CD8-positive, alpha-beta T cell (primary cell): ENCODE measurements at places on chromosomes 16 and 17.
A peak's percentile ranks its signal among the peaks of the same experiment; 100 is the strongest.

DNA sequence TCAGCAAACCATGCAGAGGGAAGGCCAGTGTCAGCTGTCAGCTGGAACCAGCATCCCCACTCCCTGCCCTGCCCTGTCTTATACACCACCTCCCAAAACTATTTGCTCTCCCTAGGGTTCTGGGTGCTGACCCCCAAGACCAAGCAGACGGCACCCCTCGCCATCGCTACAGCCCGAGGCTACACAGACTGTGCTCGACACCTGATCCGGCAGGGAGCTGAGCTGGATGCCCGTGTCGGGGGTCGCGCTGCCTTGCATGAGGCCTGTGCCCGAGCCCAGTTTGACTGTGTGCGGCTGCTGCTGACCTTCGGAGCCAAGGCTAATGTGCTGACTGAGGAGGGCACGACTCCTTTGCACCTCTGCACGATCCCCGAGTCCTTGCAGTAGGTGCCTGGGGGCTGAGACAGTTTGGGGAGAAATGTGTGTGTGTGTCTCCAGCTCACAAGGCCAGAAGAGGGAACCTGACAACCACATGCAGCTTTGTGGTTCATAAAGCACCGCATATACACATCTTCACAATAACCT, 1.5 kb downstream of the ASB16 start:
- DNase-seq: no peak

DNA sequence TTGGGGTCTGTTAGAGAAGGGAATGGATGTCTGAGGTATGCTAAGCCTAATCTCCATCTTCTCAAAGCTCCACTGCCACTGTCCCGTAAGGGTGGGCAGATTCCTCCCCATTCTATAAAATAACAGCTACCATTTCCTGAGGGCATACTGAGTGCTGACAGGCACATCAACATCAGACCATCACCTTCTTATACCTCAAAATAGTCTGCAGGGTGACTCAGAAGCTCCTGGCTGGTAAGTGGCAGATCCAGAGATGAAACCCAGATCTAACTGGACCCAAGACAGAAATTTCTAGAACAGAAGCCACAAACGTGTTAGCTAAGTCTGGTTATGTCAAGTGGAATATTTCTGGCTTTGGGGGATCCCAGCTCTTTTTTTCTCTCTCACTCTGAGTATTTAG, 548.0 kb downstream of the WWOX start:
- no peak for DNase-seq

GRCh38 chr17:50003911-50004310, 8.9 kb upstream of the DLX3 start:
- no peak for DNase-seq

DNA sequence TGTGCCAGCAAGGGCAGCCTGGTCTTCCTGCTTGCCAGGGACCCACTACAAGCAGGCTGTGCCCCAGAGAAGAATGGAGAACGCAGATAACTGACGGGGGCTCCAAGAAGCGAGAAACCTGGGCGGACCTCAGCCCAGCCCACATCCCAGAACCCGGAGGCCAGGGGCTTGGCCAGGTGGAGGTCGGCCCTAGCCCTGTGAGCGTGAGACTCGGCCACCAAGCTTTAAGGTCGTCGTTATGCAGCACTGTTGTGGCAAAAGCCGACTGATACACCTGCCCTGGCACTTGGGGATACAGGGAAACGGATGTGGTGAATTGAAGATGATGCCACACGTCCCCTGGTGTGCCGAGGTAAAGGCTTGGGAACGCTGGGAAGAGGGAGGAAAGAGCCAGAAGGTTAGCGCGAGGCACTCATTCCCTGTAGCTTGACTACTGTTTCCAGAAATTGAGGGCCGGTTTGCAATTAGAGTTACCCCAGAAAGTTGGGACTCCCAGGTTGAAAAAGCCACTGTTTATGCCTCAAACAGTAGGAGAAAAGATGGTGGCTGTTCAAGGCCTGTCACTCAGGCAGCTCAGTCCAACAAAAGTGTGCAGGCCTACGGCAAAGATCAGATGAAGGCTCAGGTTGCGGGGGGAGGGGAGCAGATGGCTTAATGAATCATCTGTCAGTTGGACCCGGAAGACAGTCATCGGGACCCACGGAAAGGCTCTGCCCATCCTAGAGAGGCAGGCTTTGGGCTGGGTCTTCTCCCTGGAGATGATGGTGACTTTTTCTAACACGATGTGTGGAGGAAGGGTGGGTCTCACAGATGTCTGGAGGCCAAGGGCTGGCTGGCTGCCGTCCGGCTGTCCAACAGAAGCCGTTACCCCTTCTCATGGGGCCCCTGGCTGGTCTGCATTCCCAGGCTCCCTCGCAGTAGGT, 45.6 kb upstream of the BAHCC1 start:
- no peak for DNase-seq

DNA sequence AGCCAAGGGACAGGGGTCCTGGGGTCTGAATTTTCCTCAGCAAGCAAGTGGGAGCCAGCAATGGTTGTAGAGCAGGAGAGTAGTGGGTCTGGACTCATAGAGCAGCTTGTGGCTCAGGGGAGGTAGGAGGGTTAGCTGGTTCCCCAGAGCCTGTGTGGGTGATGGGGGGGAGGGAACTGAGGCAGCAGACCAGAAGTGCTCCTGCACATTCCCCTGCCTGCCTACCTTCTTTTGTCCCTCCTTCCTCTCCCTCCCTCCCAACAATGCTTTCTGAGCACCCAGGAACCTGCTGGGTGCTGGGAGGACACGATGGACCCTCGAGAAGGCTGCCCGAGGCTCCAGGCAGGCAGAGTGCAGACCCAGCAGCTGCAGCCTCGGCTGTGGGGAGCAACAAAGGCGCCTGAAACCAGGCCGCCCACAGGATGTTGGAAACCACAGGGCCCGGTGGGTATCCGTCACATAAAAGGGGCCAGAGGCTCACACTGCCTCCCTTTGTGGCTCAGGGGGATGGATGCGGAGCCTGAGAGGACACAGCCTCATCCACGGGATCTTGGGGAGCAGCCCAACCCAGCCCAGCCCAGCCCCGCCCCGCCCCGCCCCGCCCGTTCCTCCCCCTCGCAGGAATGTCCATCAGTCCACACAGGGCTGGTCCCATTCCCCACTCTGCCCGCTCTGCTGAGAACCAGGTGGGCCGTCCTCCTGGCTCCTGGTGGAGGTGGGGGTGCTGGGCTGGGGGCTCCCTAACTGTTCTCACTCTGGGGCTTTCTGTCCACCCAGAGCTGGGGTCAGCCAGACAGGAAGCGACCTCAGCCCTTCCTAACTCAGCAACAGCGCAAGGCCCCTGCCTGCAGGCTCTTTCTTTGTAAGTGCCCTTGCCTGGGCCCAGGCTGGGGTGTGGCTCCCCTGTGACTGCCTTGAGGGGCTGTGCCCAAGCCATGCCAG, 1.7 kb upstream of the NLRC3 start:
- peak; percentile 71 for DNase-seq

DNA sequence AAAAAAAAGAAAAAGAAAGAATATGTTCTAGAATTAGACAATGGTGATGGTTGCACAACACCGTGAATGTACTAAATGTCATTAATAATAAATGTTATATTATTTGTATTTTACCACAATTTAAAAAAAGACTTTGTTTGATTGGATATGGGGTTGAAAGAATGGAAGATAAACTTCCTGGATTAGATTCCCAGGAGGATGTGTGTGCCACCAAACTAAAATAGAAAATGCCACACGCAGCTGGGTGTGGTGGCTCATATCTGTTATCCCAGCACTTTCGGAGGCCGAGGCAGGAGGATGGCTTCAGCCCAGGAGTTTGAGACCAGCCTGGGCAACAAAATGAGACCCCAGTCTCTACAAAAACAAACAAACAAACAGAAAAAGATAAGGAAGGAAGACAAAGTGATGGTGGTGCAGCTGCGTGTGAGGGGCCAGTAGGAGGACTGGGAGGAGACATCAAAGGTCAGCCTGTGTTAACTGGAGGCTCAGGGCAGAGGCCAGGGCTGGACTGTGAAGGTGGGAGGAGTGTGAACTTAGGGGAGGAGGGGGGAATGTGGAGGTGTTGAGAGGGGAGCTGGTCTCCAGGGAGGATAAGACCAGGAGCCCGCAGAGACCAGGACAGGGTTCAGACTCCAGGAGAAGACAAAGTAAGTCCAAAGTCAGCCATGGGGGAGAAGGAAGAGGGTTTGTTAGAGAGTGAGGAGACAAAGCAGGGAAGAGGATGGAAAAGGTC, 4.1 kb downstream of the PECAM1 start:
- DNase-seq: no peak

GRCh38 chr16:69406780-69407331, 17.6 kb upstream of the CYB5B start:
- DNase-seq: no peak

DNA sequence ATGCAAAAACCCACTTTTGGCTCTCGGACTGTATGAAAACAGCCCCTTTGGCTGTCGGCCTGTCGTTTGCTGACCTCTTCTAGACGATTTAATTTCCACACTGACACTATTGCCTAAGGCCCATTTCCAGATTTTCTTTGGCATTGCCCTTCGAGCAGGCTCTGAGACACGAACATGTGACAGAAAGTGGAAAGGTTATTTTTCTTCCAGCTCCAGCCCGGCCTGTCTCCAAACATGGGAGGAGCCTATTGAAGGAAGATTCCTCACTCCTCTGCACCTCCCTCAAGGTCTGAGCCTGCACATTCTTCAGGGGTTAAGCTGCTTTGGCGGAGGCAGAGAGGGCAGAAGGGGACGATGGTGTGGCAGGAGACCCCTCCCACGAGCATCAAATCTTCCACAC, 85.9 kb upstream of the FOXF1 start:
- DNase-seq: no peak

DNA sequence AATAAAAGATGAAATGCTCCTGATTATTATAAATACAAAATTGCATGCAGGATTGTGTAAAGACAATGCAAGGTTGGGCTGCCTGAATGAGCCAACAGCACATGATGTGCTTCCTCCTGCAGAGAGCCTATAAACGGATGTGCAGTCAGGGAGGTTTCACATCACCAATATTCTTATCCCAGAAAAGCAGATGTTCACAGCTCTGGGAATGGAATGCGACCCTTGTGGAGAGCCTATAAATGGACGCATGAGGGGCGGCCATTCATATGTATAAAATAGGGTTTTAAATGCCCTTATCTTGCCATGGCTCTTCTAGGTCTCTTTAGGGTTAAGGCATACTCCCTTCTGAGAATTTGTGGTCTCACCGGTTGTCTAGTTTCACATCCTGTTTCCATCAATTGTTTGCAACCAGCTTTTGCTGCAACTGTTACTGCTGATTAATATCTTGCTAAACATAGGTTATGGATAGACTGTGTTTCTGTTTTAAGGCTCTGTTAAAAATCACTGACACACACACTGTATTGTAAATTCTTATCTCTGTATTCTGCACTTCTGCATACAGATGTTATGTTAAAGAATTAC, 31.9 kb downstream of the SLFN11 start:
- DNase-seq: no peak

DNA sequence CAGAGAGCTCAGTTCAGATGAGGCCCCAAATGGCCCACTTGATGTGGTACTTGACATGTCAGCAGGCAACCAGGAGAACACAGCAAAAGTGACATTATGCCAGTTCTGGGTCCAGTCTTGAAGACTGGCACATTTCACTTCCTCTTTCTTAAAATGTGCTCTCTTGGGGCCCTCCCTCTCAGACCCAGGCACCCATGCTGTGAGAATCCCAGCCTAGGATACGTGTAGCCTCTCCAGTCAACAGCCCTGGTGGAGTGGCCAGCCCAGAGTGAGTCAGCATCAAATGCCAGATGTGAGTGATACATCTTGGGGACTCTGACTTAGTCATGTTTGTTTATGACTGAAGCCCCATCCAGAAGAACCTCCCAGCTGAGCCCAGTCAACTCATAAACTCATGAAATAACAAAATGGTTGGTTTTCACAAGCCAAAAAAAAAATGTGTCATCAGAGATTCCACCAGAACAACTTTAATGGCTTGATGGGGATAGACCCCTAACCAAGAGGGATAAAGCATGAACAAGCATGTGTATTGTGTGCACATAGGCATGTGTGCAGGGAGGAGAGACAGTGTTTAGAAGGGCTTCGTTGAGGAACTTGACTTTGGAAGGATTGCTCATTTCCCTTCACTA, 82.5 kb upstream of the TNRC6C start:
- DNase-seq: no peak

- no peak for DNase-seq
Measured at GRCh38 chr17:57396511-57396921, 140.2 kb downstream of the MSI2 start.

DNA sequence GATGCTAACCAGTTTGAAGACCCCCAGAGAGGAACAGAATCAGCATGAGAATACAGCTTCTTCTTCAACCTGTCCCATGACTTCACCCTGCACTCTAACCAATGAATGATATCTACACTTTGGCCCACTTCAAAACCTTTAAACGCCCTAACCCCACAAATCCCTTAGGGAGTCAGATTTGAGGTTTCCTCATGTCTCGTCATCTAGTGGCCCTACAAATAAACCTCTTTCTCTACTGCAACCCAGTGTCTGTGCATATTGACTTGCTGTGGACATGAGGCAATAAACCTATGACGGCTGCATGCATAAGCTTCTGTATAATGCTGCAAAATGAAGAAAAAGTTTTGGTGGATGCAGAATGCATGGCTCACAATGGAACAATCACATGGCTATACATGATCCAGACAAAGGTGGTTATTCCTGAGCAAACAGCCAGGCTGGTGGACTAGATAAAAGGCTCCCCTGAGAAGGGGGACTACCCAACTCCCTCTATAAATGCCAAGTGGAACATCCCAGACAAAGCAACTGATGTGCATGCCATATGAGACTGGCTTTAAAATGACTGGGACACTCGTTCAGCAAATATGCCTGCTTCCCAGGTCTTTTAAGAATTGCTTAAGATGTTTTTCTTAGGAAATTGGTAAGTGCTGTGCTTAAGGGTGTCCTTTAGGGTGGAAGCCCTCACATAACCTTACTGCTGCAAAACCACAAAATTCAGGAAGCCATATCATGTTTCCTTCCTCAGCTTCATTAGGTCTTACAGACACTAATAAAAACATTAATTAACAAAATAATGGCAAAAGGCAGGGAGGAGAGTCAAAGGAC, 12.2 kb downstream of the N4BP1 start:
- DNase-seq: no peak

DNA sequence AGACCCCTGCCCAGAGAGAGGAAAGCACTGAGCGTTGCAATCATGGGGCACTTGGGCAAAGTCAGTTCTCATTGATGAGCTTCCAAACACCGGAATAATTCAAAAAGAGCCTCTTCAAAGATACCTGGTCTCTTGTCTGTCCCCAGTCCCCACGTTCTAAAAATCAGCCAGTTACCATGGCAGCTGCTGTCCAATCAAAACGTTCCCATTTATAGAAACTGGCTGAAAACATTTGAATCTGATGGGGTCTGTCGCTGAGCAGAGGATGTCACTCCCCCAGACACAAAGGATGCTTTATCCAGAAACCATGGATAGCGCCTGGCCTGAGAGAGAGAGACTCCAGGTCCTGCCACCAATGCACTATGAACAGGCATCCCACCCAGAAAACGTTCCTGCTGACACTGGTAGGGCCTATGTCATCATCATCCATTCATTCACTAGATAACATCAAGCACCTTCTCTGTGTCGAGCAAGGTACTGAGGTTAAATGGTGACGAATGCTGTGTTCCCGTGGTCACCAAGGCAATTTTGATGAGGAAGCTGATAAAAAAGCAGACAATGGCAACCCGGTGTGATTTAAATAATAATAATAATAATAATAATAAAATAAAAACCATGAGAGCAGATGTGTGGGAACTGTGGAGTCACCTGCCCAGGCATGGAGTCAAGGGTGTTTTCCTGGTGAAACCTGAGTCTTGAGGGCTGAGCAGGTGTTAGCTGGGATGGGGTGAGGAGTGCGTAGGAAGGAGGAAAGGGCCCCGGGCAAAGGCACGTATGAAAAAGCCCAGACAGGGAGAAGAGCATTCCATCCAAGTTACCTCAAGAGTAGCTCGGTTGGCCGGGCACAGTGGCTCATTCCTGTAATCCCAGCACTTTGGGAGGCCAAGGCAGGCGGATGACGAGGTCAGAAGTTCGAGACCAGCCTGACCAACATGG, 19.0 kb upstream of the CALB2 start:
- DNase-seq: no peak
